ENCODE measurements at places on chromosomes 13 and 19. TPM values are rescaled to one million over a fixed set of nuclear protein-coding genes. Genes with fewer than 3 reads are reported as not detected.

GRCh38 chr13:108227651-108228272 lies 9.6 kb downstream of the ABHD13 start:
- no peaks in the 10 kb centered on the region for H3K4me1 ChIP-seq
- no peaks in the 10 kb centered on the region for H3K27me3 ChIP-seq
- no peak overlapping the region for H3K4me3 ChIP-seq
- no peak for DNase-seq
- H3K36me3 ChIP-seq: no peaks in the 10 kb centered on the region

DNA sequence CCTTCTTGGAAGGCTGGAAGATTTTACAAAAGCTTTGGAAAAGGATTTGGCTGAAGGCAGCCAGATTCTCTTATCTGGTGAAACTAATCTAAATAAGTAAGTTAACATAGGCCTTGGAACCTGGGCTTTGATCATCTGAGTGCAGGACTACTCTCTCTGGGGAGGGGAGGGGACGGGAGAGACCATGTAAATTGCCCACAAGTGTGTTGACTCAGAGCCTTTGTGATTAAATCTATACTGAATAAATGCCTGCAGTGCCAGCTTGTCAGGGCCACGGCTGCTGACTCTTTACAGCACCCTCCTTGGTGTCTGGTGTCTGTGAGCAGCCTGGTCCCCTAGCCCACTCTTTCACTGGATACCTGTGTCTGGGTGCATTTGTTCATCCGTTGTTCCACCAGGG lies 251.4 kb downstream of the ITGBL1 start:
- no peaks in the 10 kb centered on the region for H3K27me3 ChIP-seq
- no peak for DNase-seq

MARCHF2 gene
- 18.5 TPM for total RNA-seq

SYDE1 gene
- total RNA-seq: 16.8 TPM

ZNF177 gene
- total RNA-seq: 7.7 TPM

ZNF540 gene
- total RNA-seq: 0.21 TPM

All from H1 (cell line).